ENCODE measurements at places on chromosomes 2 and 18.

DNA sequence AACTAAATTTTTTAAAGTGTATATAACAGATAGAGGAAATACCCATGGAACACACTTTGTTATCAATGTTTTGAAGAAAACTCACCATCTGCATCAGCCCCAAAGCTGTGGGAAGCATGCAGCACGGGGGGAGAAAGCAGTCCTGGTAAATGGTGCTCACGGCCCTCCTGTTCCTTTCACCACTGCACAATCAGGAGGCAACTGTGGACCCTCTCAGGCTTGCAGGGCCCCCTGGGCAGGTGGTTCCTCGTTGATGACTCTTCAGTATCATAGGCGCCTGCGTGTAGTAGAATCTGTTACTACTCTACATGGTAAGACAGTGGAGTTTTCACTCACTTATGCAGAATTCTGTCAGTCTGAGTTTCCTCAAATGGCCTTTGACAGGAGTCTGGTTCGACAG, 4.9 kb upstream of the CNDP1 start:
- DNase-seq: no peak

DNA sequence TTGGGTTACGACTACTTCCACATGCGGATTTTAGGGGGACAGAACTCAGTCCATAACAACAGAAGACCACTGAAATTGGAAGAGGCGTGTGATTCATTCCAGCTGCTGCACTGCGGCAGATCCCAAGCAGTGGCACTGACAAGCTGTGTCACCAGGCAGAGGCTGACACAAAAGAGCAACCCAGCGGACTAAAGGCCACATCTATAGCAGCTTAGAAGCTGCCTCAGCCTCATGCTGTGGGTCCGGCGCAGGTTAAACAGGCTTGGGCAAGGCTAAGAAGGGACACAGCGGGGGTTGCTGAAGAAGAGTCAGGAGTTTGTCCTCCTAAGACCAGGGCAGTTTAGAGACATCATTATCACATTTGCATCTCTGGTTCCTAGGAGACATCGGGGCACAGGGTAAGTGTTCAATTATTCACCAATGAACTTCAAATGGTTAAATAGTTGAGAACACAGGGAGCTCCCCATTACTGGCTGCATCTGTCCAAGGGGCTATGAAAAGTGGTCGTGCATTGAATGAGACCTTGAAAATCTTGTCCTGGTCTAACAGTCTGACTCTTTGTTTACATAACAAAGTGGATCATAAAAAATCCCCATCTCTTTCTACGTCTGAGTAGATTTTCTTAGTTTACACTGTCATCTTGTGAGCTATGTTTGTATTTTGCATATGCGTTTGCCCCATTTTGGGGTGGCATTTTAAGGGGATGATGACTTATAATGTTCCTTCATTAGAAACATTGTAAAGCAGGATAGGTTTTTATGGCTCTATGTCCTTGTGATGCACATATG, 162.3 kb upstream of the TRIB2 start:
- no peak for DNase-seq

DNA sequence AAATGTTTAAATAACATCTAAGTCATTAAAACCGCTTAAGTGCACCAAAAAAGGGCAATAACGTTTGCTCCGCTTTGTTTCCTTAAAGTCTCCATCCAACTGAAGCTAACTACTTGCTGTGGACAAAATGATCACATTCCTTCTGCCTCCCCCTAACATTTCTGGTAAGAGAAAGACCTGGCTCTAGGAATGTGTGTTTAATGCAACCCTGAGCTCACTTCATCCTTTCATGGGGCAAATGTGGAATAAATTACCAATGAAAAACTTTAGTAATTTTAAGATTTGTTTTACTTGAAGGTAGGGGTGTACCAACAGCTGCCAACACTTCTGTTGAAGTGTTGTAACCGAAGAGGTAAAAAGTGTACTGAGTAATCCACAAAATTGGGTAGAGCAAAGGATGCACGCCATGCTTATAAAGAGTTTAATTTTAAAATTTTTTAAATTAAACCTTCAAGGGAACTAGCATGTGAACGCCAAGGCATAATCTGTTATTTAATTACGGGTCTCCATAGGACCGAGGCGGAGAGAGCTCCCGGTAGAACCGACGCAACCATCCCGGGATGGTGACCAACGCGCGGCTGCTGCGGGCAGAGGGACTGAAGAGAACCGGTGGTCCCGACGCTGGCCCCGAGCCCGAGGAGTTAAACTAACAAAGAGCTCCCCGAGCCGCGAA, 1.1 kb downstream of the HNRNPLL start:
- peak; percentile 45 for DNase-seq

DNA sequence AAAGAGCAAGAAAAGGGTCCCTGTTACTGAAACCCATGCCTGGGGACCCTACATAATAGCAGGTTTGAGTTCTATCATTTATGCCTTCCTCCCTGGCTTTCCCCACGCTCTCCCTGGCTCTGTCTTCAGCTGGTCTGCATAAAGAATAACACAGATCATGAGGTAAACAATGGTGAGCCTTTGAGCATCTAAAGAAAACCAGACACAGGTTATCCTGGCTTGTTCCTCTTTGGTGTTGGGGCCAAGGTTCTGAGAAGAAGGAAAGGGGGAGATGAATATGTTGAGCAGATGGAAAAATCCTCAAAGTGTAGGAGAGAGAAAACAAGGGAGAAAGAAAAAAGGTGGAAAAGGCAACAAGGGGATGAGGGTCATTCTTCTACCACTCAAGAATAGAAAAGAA, 127.3 kb downstream of the CABYR start:
- DNase-seq: no peak

GRCh38 chr2:37080689-37081088, 3.5 kb downstream of the HEATR5B start:
- no peak for DNase-seq

- no peak for DNase-seq
These were observed 79.0 kb downstream of the PTGR3 start for GRCh38 chr18:75129717-75130477.

GRCh38 chr2:200354833-200355751, 48.6 kb downstream of the SPATS2L start:
- no peak for DNase-seq

DNA sequence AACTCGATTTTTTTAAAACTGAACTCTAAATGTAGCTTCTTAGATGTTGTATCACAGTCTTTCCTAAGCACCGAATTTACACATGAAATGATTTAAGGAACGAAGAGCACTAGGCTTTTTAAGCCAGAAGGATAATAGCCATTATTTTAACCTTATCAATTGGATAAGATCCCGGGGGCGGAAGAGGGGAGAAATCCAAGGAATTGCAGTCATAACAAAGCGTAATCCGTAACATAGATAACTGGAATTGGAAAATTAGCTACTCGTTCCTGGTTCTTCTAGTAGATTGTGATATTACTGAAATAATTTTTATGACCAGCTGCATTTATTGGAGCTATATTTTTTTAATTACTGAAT, 988 bp upstream of the KANSL1L start:
- no peak for DNase-seq

GRCh38 chr18:31040686-31041270, 1.8 kb downstream of the DSC3 start:
- DNase-seq: no peak

GRCh38 chr2:142865924-142866323, 11.5 kb upstream of the KYNU start:
- DNase-seq: no peak

GRCh38 chr2:36413218-36413617, 57.6 kb downstream of the CRIM1 start:
- no peak for DNase-seq

- no peak for DNase-seq
These were observed 31.1 kb upstream of the STK39 start for GRCh38 chr2:168278424-168278888.

DNA sequence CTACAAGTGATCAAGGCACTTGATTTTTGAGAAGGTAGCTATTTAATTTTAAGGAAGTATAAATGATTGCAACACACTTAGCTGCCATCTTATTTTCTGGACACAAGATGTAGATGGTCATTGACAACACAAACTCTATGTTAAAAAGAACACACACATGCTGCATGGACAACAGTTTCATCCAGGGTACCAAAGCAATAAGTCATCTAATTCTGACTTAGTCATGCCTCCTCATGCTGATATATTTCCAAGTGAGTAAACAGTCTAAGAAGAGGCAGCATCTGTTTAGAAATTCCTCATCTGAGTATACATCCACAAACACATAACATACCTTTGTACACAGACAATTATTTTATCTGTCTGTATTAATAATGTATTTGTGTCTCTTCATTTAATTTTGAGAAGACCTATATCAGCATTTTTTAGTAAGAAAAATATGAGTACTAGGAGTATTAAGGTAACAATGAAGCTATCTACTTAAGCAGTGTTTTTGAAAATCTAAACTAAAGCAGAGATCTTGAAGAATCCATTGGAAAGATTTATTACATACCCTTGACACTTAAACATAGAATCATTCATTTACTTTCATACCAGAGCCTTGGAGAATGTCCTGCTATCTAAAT, 84.9 kb downstream of the SCN1A start:
- DNase-seq: no peak

DNA sequence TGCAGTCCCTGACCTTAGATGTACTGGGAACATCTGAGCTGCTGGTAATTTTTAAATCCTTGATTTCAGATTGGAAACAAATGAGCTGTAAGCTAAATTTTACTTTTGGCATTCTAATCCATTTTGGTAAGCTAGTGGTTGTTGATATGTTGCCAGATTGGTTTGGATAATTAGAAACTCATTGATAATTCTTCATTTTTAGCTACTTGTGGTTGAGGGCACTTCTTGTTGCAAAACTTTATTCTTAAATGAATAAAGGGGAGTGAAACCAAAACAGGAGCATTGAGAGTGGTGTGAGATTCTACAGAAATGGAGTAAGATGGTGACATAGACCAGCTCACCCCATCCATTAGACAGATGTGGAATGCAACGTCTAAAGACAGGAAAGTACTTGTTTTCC, 64.5 kb downstream of the ITGB1BP1 start:
- no peak for DNase-seq

DNA sequence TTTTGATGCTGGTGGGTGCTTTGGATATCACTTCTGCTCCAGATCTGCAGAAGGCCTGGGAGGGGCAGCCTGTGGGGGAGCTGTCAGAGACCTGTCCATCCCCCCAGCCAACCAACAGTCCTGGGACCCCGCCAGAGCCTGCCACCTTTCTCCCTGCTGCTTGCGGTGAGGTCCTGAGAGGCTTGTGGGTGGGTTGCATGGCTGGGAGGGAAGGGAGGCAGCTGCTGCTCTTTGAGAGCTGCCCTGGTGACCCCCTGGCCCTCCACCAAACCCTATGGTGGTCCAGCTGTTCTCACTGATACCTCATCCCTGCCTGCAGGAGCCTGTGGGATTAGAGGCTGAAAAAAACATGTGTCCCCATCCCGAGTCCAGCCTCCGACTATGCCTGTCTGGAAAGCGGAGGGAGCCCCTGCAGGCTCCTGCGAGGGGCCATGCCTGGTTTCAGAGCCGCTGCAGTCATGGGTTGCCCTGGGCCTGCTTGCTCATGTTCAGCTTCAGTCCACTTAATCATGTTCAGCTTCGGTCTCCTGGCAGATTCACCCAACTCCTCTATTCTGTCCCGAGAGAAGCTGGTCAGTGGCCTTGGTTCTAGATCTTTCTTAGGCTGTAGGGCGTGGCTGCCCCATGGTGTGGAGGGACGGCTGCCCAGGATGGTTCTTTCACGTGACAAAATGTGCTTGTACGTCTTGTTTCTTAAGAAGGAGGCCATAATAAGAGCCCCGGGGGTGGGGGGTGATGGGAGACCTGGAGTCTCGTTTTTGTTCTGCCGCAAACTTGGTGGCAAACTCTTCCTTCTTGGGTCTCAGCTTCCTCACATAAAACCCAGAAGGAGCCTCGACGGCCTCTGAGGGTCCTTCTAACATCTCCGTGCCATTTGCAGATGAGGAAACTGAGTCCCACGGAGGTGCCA, 98.5 kb downstream of the CTIF start:
- DNase-seq: no peak

GRCh38 chr18:29250259-29250658, 1073.3 kb upstream of the CDH2 start:
- DNase-seq: no peak

GRCh38 chr2:44668336-44668735, 273.2 kb upstream of the SIX3 start:
- no peak for DNase-seq

GRCh38 chr18:21265971-21266673, 24.1 kb downstream of the GREB1L start:
- DNase-seq: no peak

DNA sequence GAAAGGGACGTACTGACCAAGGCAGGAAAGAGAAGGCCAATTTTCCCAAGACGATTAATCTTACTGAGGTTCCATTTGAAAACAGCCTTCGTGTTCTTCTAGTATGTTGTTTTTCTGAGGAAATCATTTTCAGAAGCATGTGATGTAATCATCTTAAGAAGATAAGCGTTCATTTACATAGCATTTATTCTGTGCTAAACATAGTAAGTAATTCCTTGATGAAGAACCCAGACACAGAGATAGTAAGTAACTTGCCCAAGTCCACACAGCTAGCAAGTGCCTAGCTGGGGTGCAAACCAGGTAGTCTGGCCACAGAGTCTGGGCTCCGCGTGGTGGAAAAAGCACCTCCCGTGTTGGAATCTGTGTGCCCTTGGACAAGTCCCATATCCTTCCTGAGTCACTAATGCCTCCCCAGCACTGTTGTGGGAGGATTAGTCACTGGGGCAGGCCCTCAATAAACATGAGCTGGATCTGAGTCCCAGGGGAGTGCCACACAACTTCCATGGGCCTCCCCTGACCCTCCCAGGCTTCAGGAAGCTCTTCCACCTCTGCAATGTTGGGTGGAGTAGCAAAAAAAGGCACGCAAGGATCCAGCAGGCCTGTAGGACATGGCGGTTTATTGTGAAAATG, 26.9 kb upstream of the ASAP2 start:
- DNase-seq: no peak

- no peak for DNase-seq
These were observed 137.0 kb upstream of the FANCL start for GRCh38 chr2:58378152-58378551.

GRCh38 chr2:69767034-69767433, 25.1 kb downstream of the ANXA4 start:
- no peak for DNase-seq

DNA sequence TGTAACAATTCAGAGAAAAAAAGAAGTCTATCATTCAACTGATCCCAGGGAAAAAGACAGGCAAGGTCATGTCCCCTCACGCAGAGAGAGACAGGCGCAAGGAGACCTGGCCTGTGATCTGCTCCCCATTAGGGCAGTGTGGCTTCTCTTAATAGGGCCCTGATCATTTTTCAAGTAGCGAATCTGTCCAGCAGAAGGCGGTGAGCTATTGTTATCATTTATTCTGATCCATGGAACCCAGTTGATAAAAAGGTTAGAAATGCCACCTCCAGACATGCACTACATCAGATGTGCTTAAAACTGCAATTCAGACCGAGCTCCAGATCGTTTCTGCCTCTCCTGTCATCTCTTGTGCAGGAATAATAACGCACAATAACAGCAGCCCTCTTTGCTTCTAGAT, 1025.6 kb upstream of the PIK3C3 start:
- DNase-seq: no peak

All from G401 (cell line).